Activated CD4-positive, alpha-beta T cell treated with anti-CD3 and anti-CD28 coated beads, Interleukin-10, Interleukin-2, amounts not matched to agents 100 ng/mL and 50 ng/mL, durations not matched to agents 16 hours and 8 hours (primary cell): ENCODE measurements at places on chromosomes 16 and 17.
A peak's percentile ranks its signal among the peaks of the same experiment; 100 is the strongest.

GRCh38 chr17:4006745-4007211 lies 42.5 kb upstream of the ATP2A3 start:
- no peak for DNase-seq

- DNase-seq = peak; percentile 86
These were observed 55.1 kb downstream of the PLD6 start for GRCh38 chr17:17151055-17151454.

DNA sequence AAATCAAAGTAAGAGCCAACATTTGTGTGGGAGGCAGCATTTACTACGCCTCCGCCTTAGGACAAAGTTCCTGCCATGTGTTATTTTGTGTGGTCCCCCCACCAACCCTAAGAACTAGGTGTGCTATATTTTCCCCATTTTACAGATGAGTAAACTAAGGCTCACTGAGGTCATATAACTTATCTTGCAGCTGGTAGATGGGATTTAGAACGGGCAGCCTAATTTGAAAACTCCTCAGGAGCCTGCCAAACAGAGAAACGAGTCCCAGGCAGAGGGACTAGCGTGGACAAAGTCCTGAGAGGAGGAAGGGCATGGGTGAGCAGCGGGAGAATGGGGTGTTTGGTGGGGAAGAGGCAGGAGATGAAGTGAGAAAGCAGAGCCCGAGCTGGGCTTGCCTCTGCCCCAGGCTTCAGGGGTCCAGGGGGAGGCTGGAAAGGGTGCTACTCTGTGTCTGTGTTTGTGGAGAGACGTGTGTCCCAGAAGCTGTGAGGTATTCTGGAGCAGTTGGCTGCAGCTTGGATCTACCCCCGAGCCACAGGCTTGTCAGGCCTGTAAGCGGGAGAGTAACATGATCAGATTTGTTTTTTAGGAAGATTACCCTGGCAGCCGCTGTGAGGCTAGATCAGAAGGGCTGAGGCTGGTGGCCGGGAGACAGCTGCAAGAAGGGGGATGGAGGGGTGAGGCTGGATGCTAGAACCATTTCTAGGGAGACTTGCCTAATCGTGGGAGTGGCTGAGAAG lies 5.0 kb downstream of the MLLT6 start:
- DNase-seq = no peak

- peak; percentile 74 for DNase-seq
These were observed 858 bp downstream of the SKAP1 start for GRCh38 chr17:48429156-48429555.
